ENCODE measurements at places on chromosomes 12 and 14. TPM values are rescaled to one million over a fixed set of nuclear protein-coding genes. Genes with fewer than 3 reads are reported as not detected.

DHH gene
- total RNA-seq, result 0.56 TPM

USP30 gene
- 18.9 TPM for total RNA-seq

LRRC10 gene
- total RNA-seq, result not detected

TIMELESS gene
- total RNA-seq, result 57.4 TPM

EFCAB11 gene
- total RNA-seq, result 13.7 TPM

FITM1 gene
- total RNA-seq, result 0.53 TPM

FMNL3 gene
- 21.1 TPM for total RNA-seq

LYZ gene
- 174 TPM for total RNA-seq

SPIC gene
- total RNA-seq, result not detected

RTN1 gene
- 11.1 TPM for total RNA-seq

SDS gene
- total RNA-seq, result not detected

DDHD1 gene
- 6.2 TPM for total RNA-seq

KRT5 gene
- total RNA-seq, result 13.0 TPM

TRPV4 gene
- total RNA-seq, result 3.1 TPM

ANO2 gene
- 3.3 TPM for total RNA-seq

FAM222A gene
- 7.9 TPM for total RNA-seq

GRCh38 chr14:102238131-102238530, 66.8 kb downstream of the MOK start:
- no peak for DNase-seq

DNA sequence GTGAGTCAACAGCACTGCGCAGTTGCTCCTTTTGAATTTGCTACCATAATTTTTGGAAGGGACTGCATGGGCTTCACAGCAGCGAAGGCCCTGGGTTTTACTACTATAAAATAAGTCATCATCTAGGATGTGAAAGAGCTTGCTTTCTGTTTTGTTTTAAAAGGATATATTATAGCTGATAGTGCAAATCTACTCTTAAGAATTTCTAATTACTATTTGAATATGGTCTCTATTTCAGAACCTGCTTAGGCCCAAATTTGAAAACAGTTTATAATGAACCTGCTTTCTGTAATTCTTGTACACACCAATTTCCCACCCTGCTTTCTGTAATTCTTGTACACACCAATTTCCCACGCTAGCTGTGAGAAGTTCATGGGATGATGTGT, 73.0 kb downstream of the SRGAP1 start:
- DNase-seq, result no peak

- DNase-seq, result peak; percentile 58
Observed at GRCh38 chr12:34395056-34396005, 373.0 kb downstream of the ALG10 start.

DNA sequence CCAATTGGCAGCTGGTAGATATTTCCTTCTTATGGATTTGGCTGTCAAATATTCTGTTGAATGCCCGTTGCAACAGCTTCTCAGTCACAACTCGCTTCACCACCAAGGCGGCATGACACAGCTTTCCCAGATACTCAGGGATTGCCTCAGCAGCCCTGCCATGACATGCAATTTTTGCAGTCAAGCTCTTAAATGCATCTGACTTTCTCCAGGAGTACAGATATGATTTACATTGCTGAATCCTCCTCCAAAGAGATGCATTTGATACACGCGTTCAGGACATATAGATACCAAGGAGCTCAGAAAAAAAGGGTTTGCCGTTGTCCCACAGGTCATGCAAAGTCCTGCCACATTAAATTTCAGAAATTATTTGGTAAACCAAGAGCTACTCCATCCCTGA, 6.5 kb downstream of the KRT5 start:
- no peak for DNase-seq

DNA sequence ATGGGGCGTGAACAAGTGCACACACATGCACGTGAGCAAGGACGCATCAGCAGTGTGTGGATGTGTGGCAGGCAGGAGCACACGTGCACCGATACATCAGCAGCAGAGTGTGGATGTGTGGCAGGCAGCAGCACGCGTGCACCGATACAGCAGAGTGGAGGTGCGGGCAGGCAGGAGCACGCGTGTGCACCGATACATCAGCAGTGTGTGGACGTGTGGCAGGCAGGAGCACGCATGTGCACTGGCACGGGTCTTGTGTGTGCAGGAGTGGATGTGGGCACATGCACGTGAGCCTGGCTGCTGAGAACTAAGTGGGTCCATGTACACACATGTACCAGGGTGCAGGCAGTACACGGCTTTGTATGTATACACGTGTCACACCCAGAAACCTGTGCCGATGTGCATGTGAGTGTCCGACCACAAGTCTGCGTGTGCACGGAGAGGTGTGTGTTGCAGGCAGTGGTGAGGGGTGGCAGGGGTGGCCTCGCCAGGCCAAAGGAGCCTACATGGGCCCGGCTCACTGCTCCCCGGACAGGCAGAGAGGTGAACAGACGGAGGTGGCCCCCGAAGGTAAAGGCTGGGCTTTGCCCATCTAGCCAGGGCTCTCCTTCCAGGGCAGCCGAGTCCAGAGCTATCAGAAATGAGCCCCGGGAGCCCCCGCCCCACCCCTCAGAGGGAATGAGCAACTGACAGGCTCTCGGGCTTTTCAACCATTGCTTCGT, 53.9 kb downstream of the RFLNA start:
- no peak for DNase-seq

DNA sequence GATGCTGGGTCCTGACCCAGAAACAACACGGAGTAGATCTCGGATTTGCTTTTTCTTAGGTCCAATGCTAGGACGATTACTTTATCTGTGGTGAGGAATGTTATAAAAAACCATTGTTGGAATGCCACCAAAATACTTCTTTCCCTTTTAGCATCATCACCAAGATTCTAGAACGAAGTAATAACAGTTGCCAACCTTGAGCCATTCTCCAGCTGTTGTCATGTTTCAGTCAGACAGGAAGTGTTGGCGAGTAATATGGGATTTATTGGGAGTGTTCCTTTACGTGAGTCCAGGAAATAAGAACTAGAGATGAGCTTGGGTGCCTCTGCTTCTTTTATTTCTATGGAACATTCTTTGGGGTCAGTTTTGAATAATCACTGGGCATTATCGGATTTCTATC, 892.9 kb downstream of the DIO2 start:
- DNase-seq, result no peak

- peak; percentile 29 for DNase-seq
Observed at GRCh38 chr14:76773188-76773885, 12.1 kb downstream of the VASH1 start.

- DNase-seq, result no peak
Observed at GRCh38 chr14:75340921-75341320, 62.3 kb downstream of the FOS start.

GRCh38 chr14:68612049-68612448, 180.8 kb downstream of the ZFP36L1 start:
- DNase-seq, result no peak

GRCh38 chr14:32345311-32345791, 16.3 kb downstream of the AKAP6 start:
- DNase-seq, result no peak

DNA sequence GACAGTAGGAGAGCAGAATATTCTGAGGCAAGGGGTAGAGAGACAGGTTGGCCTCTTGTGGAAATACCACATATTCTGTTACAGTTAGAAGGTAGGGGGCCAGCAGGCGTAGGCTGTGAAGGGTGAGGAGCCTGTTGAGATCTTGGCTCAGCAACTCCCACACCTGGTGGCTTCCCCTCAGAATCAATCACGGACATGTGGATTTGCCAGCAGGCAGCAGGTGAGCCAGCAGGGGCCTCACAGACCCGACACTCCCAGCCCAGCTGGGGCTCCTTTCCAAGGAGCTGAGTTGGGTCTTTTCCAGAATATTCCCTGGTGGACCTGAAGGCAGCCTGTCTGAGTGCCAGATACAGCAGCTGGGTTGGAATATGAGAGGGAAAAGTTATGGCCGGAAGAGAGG, 150.0 kb upstream of the CRY1 start:
- no peak for DNase-seq

DNA sequence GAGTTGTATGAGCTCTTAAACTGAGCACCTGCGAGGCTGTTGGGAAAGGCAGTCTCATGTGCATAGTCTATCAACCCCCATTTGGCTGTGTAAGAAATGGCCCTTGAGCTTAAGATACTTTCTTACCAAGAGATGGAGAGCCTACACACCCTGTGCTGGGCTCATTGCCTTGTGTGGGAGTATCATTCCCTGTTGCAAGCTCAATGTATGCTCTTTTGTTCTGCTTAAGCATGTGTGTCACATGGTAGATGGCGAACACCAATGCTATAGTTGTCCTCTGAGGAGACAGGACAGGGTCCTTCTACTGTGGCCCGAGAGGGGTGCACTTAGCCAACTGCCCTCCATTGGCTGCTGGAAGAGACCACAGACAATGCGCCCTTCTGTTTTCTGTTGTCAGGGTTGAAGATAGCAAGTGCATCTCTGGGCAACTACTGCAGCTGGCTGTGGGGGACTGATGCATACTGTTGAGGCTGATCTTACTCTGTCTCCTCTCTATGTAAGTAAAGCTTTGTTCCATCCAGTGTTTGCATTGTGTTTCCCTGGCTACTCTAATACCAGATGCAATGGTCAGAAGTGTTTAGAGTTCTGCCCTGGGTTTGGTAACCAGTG, 79.5 kb downstream of the PTPRB start:
- DNase-seq, result no peak

- DNase-seq, result no peak
Observed at GRCh38 chr12:64385019-64385418, 5.5 kb downstream of the C12orf56 start.

GRCh38 chr12:106915635-106916026, 40.1 kb upstream of the TMEM263 start:
- no peak for DNase-seq

DNA sequence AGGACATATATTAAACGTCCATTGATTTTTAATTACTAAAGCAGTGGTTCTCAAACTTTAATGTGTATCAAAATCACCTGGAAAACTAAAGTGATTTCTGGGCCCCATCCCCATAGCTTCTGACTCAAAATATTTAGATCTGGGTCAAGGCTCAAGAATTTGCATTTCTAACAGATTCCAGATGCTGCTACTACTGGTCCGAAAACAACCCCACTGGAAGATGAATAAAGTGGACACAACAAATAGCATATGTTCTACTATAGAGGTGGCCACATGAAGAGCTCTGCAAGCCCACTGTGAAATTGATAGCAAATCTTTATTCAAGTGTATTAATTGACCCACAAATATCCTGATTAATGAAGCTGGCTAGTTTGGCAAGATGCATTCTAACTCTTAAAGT, 69.4 kb downstream of the SPATA7 start:
- no peak for DNase-seq

GRCh38 chr12:449203-449602, 10.5 kb upstream of the B4GALNT3 start:
- no peak for DNase-seq

Data from type B pancreatic cell (in vitro differentiated cells).